ENCODE measurements at places on chromosomes 12 and 14. TPM values are rescaled to one million over a fixed set of nuclear protein-coding genes. Genes with fewer than 3 reads are reported as not detected.

DNA sequence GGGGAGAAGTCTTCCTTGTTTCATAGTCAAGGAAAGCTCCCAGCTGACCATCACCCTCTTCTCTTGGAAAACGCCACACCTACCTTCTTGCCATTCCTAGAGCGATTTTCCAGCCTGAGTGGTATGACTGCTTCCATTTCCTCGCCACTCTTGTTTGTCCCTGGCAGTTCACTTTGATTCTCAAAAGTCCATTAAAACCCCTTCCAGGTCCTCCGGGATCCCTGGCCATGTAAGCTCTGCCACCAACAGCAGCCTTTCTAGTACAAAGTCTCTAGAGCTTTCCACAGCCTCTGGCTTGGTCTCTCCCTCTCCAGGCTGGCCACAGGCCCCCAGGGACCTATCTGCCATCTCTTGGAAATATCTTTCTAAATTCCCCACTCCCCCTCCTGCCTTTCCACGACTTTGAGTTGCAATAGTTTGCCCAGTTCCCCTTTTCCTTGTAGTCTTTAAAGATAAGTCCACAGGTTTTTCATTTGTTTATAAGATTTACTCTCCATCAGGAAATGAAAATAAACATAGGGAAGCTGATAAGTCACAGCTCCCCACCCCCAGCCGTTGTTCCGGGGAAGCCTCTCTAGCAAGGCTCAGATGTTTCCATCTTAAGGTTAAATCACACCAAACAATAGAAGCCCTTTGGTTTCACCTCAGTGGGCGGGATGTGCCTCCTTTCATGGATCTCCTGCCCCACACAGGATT, 42.9 kb upstream of the SINHCAF start:
- DNase-seq, result peak; percentile 48

Gene AQP2
- 0.01 TPM for polyA plus RNA-seq

DNA sequence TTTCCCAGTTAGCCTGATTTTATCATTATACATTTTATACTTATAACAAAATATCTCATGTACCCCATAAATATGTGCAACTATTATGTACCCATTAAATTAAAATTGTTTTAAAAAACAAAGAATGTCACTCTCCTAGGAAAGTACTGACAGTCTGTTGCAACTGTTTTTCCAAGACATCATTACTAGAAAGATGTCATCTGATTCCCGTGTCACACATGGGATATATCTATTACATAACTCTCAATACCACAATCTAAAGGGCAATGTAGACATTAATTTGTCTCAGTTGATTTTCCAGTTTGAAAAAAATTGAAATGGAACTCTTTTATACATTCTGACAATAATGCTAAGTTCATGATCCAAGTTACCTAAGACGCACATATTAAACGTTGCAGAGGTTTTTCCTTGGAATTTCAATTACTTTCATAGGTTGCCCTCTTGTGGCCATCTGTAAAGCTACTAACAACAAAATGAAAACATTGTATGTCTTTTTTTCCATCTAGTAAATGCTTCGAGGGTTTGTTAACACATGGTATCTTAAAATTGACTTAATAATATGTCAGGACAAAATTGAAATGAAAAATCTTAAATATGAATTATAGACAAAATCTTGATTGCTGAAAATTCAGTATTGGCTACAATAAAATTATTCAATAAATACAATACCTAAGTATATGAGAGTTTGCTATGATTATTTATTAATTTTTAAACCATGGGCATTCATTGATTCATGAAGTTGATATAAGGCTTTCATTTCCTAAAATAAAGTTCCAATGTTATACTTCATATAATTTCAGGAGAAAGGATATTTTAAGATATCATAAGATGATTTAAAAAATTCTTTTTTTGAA, 131.6 kb downstream of the PPFIA2 start:
- DNase-seq, result peak; percentile 7

Gene PXMP2
- 45.5 TPM for polyA plus RNA-seq

DNA sequence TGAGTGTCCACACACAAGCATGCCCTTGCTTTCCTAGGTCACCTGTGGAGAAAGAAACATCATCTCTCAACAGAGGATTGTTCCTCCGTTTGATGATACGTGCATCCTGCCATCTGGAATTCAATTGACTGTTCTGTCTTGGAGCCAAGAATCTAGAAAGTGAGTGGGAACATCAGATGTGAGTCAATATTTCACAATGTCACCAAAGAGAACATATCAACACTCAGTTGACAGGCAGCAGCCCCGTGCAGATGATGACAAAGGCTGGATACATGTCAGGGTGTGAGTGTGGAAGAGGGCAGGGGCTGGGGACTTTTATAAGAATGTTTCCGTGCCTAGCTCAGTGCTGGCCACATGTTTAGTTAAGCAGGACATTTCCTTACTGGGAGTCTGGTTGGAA, 76.1 kb downstream of the TBC1D30 start:
- DNase-seq, result no peak

- DNase-seq, result peak; percentile 39
These were observed 25.6 kb downstream of the RNASE10 start for GRCh38 chr14:20530771-20531571.

Gene KICS2
- 5.6 TPM for polyA plus RNA-seq

- DNase-seq, result no peak
These were observed 173.1 kb downstream of the DUSP6 start for GRCh38 chr12:89179245-89179644.

Data from large intestine (tissue), 12 donors.